Prostate gland (tissue), 2 donors: ENCODE measurements at places on chromosomes 4 and X.

GRCh38 chr4:66628146-66628545, 917.2 kb downstream of the CENPC start:
- DNase-seq: no peak
- H3K4me1 ChIP-seq: no peaks in the 10 kb centered on the region
- H3K27me3 ChIP-seq: no peaks in the 10 kb centered on the region
- no peaks in the 10 kb centered on the region for H3K36me3 ChIP-seq

DNA sequence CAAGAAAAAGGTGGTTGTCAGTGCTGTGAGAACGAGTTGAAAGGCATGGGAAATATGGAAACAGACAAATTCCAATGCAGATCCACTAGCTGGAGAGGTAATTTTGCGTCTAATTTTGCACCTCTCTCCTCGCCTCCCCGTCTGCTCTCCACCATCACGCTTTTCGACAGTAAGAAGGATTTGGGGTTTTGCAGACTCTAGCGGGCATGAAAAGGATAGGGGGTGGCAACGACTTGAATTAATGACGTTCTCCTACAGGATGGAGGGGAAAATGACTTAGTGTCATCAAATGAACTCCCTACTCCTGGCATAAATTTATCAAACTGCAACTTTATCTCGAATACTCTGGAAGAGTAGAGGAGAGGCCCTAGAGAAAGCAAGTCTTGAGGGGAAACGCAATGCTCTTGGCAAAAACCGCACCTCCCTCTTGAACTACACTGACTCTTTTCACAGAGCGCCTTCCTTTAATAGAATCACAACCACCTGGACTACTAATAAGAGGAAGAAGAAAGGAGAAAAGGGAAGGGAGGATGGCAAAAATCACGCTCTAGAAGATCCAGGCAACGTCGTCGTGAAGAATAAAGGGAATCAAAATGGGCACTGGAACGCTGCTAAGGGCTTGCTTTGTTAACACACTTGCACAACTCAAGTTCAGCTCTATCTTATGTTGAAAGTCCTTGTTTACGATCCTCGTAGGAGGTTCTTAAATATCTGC, 871 bp upstream of the SLITRK2 start:
- no peak overlapping the region for H3K4me3 ChIP-seq
- H3K36me3 ChIP-seq: no peaks in the 10 kb centered on the region
- no peak overlapping the region for H3K27ac ChIP-seq
- no peaks in the 10 kb centered on the region for H3K4me1 ChIP-seq

DNA sequence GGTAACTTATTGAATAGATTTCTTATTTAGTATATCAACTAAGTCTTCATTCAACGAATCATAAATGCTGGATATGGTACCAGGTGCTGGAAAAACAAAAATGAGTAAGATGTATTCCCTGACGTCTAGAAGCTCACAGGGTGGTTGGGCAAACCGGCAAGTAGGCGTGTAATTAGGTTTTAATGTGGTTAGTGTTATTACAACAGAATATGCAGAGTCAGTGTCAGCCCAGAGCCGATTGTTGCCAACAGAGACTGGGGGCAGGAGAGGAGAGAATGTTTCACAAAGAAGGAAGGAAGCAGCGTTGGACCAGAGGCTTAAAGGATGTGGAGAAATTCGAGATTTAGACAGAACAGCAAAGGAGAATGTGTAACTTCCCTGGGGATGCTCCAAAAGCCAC, 111.7 kb downstream of the TENM3 start:
- DNase-seq: no peak
- H3K27me3 ChIP-seq: no peaks in the 10 kb centered on the region
- no peak overlapping the region for H3K4me3 ChIP-seq
- H3K4me1 ChIP-seq: no peaks in the 10 kb centered on the region

GRCh38 chr4:75997081-75997480, 6.3 kb upstream of the SDAD1 start:
- no peaks in the 10 kb centered on the region for H3K4me1 ChIP-seq
- no peaks in the 10 kb centered on the region for H3K27me3 ChIP-seq
- no peaks in the 10 kb centered on the region for H3K36me3 ChIP-seq
- no peak for DNase-seq
- H3K27ac ChIP-seq: no peak overlapping the region

DNA sequence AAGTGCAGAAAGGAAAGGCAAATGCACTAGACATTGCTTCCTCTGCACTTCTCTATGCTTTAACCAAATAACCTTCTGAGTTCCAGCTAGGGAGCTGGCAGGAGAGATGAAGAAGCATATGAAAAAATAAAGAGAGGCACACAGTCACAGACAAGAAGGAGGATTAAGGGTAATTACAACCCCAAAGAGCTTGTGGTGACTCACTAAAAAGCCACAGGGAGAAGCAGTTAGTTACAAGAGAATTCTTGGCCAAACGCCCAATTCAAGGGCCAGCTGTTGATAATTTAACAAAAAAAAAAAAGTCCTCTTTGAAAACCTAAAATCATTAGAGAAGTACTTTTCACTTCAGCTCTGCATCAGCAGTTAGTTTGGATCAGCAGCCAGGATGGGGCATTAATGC, 478.0 kb downstream of the KCNIP4 start:
- no peaks in the 10 kb centered on the region for H3K36me3 ChIP-seq
- no peak overlapping the region for H3K4me3 ChIP-seq
- no peaks in the 10 kb centered on the region for H3K27me3 ChIP-seq
